Fibroblast of lung (primary cell): ENCODE measurements at places on chromosomes 3 and 15. TPM values are rescaled to one million over a fixed set of nuclear protein-coding genes. Genes with fewer than 3 reads are reported as not detected.

- no peaks in the 10 kb centered on the region for H3K36me3 ChIP-seq
- no peaks in the 10 kb centered on the region for H3K4me1 ChIP-seq
- H3K4me3 ChIP-seq: no peak overlapping the region
- H3K27me3 ChIP-seq: peaks cover 7% of the 10 kb centered on the region
These were observed 10.5 kb downstream of the DLEC1 start for GRCh38 chr3:38049358-38050126.

DNA sequence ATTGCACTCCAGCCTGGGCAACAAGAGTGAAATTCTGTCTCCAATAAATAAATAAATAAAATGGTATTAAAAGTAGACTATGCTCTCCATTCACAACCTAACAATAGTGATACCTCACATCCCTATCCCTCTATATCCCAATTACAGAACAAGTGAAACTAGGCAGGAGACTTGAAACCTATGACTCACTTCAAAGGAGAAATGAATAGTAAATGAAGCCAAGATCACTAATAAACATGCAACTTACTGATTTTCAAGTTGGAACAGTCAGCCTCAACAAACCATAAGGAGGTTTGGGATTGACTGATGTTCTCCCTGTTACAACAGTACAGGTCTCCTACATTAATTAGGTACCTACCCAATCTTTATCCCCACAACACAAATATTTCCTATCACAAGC lies 103.4 kb downstream of the GSK3B start:
- no peak overlapping the region for H3K4me3 ChIP-seq
- no peaks in the 10 kb centered on the region for H3K4me1 ChIP-seq
- H3K27me3 ChIP-seq: no peaks in the 10 kb centered on the region
- no peak overlapping the region for H3K27ac ChIP-seq
- no peaks in the 10 kb centered on the region for H3K36me3 ChIP-seq

- peaks cover 8% of the 10 kb centered on the region for H3K27me3 ChIP-seq
- no peaks in the 10 kb centered on the region for H3K4me1 ChIP-seq
- no peaks in the 10 kb centered on the region for H3K36me3 ChIP-seq
- no peak overlapping the region for H3K27ac ChIP-seq
These were observed 79.2 kb downstream of the FOXB1 start for GRCh38 chr15:60083318-60083717.

- H3K36me3 ChIP-seq: no peaks in the 10 kb centered on the region
- H3K27ac ChIP-seq: no peak overlapping the region
- peak; percentile 81 for DNase-seq
- no peak overlapping the region for H3K4me3 ChIP-seq
- no peaks in the 10 kb centered on the region for H3K27me3 ChIP-seq
These were observed 18.6 kb upstream of the FSTL1 start for GRCh38 chr3:120469440-120469839.

Gene SMCO1
- total RNA-seq: not detected in 2 replicates

Gene CRYGS
- 0.99 and 1.0 TPM in 2 replicates for total RNA-seq
